ENCODE measurements at places on chromosomes 11 and 22. TPM values are rescaled to one million over a fixed set of nuclear protein-coding genes. Genes with fewer than 3 reads are reported as not detected.

DNA sequence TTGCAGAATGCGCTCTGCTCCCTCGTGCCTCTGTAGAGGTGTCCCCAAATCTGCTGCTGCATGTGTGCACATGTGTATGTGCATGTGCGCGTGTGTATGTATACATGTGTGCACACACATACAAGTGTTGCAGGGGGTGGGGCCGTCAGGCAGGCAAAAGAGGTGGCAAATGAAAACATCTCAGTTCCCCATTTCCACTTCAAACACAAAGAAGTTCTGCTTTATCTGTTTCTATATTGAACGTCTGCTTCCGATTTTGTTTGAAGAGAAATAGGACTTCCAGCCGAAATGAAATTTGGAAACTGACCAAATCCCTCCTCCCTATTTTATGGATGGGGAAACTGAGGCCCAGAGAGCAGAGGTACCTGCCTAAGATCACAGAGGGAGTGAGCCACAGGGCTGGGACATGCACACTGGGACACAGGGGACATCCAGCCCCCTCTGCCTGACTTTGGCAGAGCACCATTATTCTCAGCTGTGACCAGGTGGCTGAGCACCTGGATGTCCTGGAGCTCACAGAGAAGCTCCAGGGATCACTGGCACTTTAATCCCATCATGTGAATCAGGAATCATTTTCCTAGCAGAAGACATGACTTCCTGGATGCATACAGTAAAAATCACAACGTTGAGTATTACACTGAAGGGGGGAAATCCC is 41.2 kb upstream of the ALX4 start:
- DNase-seq: no peak

DNA sequence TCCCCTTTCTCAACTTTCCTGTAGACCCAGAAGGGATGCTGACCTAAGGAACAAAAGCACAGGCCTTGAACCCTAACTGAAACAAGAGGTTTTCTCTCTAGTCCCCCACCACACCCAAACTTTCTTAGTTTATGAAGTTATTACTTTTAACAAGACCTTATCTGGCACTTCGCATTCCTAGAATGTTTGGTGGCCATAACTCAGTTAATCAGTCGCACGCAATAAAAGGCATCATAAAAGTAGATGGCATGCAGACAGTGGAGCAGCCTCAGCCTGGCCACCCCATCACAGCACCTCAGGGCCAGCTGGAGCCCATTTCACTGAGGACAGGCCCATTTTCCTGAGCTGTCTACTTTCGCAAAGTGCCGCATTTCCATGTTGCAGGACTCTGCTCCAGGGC is 301.9 kb downstream of the OPCML start:
- DNase-seq: no peak

- DNase-seq: peak; percentile 54
Observed at GRCh38 chr11:102476812-102477211, 24.2 kb upstream of the TMEM123 start.

- no peak for DNase-seq
Observed at GRCh38 chr22:46931414-46931813, 169.0 kb downstream of the TBC1D22A start.

DNA sequence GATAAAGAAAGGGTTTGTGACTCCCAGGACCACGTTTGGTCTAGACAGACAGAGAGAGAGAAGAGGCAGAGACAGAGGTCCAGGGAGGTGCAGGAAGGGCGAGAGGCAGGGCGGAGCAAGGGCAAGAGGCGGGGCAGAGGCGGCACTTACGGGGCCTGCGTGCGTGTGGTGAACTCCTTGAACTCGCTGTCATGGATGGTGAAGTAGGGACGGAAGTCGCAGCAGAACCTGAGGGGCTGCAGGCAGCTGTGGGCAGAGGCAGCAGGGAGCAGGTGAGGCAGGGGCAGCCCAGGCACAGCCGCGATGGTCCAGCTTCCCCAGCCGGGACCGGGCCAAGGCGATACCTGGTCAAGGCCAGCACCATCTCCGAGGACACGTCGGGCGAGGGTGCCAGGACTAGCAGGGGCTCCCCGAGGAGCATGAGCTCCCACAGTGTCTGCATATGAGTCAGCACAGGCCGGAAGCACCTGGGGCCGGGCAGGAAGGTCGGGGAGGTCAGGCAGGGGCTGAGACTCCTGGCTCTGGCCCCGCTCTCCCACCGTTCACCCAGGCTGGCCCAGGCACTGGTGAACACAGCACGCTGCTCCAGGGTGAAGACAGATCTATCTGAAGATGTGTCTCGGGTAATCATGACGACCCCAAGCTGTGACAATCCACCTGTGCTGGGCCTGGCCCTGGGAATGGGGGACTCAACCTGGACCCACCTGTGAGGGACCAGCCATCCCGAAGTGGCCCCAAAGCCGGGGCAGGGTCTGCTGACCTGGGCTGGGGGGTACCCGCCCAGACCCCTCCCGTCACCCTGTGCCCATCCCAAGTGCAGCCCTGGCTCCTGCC is 7.2 kb upstream of the PLXNB2 start:
- DNase-seq: peak; percentile 77

DNA sequence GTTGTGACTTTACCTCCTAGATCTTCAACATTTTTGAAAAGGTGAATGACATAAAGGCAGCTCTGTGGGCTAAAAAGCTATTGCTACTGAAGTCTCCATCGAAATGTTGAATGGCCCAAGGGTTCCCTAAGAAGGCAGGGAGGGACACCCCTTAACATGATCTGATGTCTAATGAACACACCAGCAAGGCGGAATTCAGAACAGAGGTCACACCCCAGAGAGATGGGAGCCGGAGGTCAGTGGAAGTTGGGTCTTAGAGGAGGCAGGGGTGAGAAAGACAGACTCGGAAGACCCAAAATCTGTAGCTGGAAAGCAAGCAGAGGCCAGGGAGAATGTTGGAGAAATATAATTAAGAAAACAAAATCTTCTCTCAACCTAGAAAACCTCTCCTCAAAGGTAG is 79.0 kb downstream of the TRIM29 start:
- no peak for DNase-seq

DNA sequence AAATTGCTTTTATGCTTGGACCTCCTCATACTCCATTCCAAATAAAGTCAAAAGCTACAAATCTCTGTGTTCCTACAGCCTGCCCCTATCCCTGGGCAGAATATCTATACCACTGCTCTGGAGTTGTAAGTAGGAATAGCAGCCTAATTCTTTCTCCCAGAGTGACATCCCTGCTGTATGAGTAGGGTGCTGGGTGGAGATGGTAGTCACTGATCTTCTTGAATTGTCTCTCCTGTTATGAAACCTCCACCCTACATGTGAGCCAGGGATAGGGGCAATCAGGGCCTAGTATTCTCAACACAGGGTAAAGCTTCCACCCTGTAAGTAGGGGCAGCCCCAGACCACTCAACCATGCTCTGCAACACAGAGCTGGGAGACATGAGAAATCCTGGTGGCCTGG is 19.8 kb downstream of the GALNT18 start:
- DNase-seq: no peak

DNA sequence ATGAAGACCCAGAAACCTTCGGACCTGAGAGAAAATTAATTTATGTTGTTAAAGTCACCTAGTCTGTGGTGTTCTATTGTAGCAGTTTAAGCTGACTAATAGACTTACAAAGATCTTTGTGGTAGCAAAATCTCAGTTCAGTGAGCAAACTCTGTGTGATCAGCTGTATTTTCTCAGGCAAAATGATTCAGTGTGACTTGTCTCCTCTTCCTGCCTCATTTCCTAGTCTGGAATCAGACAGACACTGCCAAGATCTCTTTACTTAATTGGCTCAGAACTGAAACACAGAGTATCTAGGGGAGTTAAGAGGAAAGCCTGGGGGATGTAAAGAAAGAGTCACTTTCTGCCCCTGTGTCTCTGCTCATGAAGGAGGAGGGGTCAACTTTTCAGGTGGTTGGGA is 564.7 kb downstream of the KCNA4 start:
- no peak for DNase-seq

GRCh38 chr11:123313262-123313661 is 116.8 kb upstream of the GRAMD1B start:
- DNase-seq: no peak

- DNase-seq: no peak
Observed at GRCh38 chr11:212150-213100, 4.9 kb downstream of the RIC8A start.

GRCh38 chr11:72974487-72975205 is 160.4 kb downstream of the ATG16L2 start:
- no peak for DNase-seq

- no peak for DNase-seq
Observed at GRCh38 chr11:32062540-32062939, 28.3 kb upstream of the RCN1 start.

- no peak for DNase-seq
Observed at GRCh38 chr11:1558775-1559110, 13.3 kb downstream of the DUSP8 start.

GRCh38 chr11:57363131-57364080 is 17.5 kb downstream of the PRG3 start:
- DNase-seq: no peak

DNA sequence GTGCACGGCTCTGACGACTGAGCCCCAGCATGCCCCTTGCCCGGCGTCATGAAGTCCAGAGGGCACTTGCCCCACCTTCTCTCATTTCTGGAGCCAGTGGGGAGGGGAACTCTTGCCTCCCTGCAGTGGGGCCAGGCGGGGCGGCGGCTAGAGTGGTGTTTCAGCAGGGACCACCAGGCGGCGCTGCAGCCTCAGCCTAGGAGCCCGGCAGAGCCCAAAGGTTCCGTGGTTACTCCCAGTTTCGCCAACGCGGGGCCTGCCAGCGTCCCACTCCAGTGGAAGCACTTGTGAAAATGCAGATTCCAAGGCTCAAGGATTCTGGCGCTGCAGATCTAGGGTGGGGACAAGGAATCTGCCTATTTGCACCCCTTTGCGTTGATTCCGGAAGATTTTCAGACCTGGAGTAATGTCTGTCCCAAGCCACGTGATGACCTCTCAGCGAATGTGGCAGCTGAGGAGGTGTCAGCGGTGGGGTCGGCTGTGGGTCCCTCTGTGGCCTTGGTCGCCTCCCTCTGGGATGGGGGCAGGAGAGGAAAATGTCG is 55.7 kb downstream of the CD82 start:
- DNase-seq: peak; percentile 55

- no peak for DNase-seq
Observed at GRCh38 chr22:20231514-20232236, 36.4 kb downstream of the RTN4R start.

DNA sequence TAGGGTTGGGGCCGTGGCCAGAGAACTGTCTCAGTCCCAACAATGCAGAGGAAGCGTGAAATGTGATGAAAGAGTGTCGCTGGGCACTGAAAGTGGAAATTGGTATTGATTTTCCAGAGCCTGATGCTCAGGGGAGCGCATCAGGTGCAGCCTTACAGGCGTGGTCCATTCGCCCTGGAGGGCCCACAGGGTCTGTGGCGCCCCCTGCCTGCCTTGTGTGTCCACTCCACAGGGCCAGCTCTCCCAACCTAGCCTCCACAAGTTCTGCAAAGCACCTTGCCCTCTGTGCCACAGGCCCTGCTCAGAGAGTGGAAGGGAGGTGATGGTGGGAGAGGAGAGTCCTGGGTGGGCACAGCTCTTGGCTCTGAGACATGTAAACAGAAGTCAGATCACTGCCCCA is 54.9 kb upstream of the LMO1 start:
- DNase-seq: no peak

- DNase-seq: no peak
Observed at GRCh38 chr11:19447150-19447566, 206.4 kb upstream of the E2F8 start.

DNA sequence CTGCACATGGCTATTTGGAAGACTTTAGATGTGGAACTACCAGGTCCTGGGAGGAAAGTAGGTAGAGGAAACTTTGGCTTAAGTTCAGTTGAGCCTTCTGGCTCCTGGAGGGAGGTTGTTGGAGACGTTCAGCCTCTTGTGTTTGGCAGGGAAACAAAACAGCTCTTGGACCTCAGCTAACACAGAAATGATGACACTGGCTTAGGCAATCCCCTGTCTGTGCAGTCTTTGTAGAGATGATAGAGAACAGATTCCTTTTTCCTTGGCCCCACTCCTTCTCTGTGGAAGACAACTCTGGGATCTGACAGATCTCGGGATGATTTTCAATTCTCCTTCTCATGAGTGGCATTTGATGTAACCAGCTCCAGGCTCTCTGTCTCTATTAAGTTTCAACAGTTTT is 428.5 kb downstream of the TMEM135 start:
- no peak for DNase-seq

- DNase-seq: no peak
Observed at GRCh38 chr22:50205781-50206569, 5.2 kb downstream of the SELENOO start.

GRCh38 chr11:58490827-58491226 is 17.1 kb downstream of the OR5B21 start:
- no peak for DNase-seq

DNA sequence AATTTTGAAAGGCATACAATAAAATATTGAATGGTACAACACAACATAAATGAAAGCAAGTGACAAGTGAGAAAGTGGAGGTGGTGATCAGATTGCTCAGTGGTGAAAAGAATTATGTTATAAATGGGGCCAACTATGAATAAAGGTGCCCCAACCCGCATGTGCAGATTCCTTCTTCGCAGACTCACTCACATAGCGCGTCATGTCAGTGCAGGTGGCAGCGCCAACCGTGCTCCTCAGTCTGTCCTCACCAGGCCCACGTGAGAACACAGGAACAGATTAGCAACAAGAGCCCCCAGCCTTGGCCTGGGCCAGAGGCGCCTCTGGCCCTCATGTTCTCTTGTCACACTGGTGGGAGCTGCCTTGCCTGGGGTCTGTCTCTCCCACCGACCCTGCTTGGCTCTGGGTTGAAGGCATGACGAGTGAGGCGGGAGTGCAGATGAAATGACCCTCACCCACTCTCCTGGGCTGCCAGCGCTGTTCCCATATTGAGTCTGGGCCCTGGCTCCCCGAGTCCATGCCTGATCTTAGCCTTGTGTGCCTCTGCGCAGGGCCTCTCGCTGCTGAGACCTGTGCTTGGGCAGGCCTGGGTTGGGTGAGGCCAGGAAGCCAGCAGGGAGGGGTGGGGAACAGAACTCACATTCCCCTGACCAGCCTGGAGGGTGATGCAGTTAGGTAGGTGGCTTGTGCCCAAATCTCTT is 6.4 kb downstream of the ATG16L2 start:
- no peak for DNase-seq

GRCh38 chr11:75263944-75264349 is 23.4 kb downstream of the TPBGL start:
- DNase-seq: no peak

DNA sequence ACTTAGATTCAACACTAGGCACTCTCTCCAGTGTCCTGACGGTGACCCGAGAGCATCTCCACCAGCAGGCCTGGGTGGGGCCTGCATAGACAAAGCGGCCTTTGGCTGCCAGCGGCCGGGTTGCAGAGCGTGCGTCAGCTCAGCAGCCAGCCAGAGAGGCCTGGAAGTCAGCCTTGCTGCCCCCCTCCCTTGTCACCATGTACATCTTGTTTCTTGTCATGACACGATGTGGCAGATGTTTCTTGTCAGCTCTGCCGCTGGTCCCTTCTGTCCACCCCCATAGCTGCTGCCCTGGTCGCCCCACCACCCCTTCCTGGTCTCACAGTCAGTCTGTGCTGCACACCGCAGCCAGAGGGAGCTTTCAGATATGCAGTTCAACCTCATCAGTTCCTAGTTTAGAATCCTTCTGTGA is 33.1 kb upstream of the CBX7 start:
- no peak for DNase-seq

TSSK2 gene
- not detected for total RNA-seq

C22orf23 gene
- total RNA-seq: not detected

TPCN2 gene
- 18.0 TPM for total RNA-seq

PHETA2 gene
- 1.8 TPM for total RNA-seq

INSC gene
- total RNA-seq: not detected

SLC22A8 gene
- not detected for total RNA-seq

Data from activated CD4-positive, alpha-beta T cell treated with anti-CD3 and anti-CD28 coated beads, Interleukin-2, amount 10 ng/mL, durations not matched to agents 7 days and 5 days (primary cell).